MCF 10A (cell line): ENCODE measurements at places on chromosomes 3 and 15.

DNA sequence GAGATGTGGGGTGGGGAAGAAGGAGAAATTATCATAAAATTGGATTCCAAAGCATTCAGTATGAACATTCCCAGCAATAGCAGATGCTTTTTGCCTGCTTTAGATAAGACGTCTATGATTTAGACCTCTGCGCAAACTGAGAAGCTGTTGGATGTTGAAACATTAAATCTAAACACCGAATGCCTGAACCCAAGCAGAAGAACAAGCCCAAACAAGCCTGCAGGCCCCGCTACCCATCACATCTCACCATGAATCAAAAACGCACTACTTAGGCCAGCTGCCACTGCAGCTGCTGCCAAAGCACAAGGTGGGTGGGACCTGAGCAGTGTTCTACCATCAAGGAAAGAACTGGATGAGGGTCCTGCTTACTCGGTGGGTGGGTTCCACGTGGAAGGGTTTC, 24.4 kb upstream of the THBS1 start:
- peak; percentile 73 for DNase-seq

- no peak for DNase-seq
Measured at GRCh38 chr15:77901921-77902750, 175.4 kb downstream of the TBC1D2B start.

GRCh38 chr3:7536921-7537320, 676.0 kb downstream of the GRM7 start:
- DNase-seq, result no peak

- no peak for DNase-seq
Measured at GRCh38 chr15:88917760-88918159, 4.6 kb upstream of the MFGE8 start.

DNA sequence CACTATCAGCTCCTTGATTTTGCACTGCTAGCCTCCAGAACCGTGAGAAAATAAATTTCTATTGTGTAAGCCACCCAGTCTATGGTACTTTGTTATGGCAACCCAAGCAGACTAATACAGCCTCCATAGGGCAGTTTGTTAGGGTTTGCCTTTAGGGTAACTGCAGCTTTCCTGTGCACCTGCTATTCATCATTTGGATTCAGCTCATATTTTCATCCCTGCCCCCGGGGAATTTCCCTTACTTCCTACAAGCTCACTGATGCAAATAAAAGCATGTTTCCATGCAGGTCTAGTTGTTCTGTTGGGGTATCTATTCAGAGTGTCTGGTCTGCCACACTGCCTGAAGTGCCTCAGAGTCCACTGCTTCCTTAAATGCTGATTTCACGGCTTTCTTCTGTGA, 48.6 kb upstream of the ATOSA start:
- no peak for DNase-seq

- DNase-seq, result no peak
Measured at GRCh38 chr3:113409676-113410075, 31.6 kb downstream of the CFAP44 start.

DNA sequence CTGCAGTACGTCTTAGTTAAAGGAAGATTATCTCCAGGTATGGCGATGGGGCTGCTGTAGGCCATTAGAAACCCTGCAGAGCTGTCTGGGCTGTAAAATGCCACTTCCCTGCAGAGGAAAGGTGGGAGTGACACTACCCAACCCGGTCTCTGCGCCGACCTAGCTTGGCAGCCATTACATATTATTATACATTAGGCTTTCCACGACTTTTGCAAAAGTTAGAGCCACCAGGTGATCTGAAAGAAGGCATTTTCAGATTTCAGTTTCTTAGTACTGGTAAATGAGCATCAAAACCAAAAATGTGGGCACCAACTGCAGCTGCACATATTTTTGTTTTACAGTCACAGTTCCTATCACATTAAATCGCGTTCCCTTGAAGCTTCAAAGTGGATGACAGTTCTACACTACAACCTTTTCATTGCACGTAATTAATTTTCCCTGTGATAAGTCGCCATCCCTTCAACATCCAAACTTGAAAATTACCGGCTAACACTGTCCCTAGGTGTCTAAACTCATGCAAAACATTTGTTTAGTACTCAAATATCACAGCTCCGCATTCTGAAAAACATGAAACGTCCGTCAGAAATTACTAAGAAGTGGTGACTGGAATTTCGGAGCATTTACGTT, 81.4 kb upstream of the CHD2 start:
- DNase-seq, result no peak

DNA sequence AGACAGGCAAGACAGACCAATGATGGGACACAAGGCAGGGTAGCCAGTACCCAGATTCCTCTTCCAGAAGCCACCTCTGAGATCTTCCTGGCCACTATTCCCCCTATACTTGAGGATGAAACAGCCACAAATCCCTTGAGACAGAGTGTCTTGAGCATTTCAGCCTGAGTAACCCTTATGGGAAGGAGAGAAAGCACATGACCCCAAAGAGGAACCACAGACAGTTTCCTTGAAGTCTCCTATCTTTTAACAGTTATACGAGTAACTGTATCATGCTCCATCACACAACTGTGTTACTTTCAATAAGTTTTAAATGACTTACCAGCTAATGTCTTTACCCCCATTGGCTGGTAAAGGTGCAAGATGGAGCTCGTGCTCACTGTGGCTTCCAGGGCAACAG, 9.3 kb downstream of the VIPR1 start:
- no peak for DNase-seq

- peak; percentile 28 for DNase-seq
Measured at GRCh38 chr15:100588638-100589242, 13.2 kb downstream of the LINS1 start.

DNA sequence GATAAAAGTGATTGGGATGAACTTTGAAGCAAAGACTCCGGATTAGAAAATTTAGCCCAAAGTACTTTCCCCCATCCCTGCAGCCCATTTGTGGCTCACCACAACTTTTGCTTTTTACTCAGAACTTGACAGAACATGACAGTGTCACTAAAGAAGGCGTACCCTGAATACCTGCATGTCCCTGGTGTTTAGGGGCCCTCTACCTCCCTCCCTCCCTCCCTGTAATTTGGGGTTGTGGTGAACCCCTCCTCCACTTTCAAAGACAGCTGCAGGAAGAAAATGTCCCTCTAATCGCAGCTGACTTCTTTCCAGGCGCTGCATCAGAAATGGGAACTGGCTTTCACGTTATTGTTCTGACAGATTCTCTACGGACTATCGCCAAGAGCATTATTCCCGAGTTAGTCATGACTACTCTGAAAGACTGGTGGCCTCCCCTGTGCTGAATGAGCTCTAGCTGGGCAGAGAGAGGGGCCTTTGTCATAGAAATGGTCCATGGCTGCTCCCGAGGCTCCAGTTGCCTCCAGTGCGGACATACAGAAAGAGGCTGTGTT, 93.2 kb upstream of the ARHGEF3 start:
- DNase-seq, result no peak

DNA sequence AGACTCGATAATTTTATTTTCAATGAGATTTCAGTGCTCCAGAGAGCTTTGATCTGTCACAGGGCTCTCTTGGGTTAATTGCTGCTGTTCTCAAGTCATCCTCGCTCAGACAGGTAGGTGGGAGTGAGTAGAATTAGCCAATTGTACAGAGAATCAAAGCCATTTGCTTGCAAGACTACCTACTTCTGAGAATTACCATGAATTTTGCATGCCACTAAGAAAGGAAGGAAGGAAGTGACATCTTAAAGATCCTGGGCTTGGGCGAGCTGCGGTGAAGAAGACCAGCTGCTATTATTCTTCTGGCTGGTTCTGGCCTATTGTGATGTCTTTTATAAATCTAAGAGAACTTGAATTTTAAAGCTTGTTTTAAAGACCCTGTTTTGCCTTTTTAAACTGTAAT, 154.1 kb upstream of the LPP start:
- DNase-seq, result no peak

DNA sequence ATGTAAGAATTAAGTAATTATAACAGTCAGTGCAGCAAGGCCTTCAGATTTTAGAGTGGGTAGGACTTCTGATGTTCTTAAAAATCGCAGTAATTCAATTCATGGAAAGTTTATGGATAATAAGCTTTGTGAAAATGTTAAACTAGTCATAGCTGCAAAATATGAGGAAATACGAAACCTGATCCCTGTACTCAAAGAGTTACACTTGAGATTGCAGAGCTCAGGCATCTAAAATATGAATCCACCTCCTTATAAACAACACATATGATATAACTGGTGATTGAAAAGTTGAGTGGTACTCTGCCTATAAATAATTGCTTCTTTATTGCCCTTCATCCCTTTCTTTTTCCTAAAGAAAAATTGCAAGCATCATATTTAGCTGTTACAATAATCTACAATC, 473.3 kb downstream of the OTOL1 start:
- peak; percentile 11 for DNase-seq

DNA sequence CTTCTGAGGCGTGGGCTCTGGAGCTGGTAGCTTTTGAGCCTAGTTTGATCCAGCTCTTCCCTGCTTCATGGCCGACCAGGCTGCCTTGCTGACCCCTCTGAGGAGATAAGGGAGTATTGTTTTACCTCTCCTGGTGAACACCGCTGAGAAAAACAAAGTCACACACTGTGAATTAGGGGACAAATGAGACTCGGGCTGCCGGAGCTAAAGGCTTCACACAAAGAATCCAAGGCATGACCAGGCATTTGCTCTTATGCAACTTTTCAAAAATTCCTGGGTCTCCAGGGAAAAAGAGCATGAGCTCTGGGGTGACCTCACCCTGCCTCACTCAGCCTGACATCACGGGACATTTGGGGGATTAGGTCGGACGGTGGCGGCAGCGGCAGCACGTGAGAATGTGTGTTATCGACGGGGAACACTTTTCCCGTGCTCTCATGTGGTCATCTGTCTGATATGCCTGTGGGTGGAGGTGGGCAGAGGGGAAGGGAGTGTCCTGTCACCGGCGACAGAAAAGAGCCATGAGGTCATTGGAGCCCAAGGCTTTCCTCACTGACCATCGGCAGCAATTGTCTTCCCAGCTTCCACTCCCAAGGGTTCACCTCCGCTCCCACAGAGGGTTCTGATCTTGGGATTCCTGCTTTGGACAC, 61.0 kb downstream of the TMEM44 start:
- DNase-seq, result peak; percentile 79

DNA sequence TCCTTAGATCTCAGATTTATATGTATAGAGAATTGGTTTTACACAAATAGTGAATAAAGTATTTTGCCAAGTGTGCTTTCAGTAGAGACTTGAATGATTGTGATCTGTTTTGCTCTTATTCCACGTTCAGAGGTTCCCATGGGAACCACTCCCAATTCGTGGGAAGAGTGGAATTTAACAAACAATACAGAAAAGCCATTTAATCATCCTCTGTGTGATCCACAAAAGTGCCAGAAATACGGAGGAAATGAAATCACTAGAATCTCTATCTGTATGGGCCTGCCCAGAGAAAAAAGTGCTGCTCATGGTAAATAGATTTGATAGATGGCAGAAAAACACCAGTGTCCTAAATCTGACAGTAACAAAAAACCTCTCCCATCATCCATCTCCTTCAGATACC, 56.0 kb downstream of the CNTN4 start:
- DNase-seq, result no peak

- DNase-seq, result no peak
Measured at GRCh38 chr3:51773529-51774056, 5.4 kb downstream of the IQCF6 start.

DNA sequence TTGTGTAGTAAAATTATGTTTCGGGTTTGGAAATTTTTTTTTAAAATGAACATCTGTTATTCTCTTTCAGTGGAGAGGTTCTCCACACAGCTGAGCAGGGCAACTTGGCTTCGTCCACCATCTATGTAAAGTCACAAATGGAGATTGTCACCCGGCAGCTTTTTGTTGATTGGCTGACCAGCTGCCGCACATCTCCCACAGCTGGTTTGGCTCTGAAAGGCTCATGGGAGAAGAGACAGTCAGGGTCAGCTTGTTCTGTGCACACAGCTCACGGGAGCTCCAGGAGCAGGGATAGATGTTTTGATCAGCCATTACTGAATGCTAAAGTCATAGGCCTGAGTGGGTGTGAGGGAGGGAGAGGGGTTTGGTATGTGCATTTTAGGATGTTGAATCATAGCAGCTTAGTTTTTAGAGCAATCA, 12.9 kb upstream of the CCDC80 start:
- DNase-seq, result peak; percentile 33

DNA sequence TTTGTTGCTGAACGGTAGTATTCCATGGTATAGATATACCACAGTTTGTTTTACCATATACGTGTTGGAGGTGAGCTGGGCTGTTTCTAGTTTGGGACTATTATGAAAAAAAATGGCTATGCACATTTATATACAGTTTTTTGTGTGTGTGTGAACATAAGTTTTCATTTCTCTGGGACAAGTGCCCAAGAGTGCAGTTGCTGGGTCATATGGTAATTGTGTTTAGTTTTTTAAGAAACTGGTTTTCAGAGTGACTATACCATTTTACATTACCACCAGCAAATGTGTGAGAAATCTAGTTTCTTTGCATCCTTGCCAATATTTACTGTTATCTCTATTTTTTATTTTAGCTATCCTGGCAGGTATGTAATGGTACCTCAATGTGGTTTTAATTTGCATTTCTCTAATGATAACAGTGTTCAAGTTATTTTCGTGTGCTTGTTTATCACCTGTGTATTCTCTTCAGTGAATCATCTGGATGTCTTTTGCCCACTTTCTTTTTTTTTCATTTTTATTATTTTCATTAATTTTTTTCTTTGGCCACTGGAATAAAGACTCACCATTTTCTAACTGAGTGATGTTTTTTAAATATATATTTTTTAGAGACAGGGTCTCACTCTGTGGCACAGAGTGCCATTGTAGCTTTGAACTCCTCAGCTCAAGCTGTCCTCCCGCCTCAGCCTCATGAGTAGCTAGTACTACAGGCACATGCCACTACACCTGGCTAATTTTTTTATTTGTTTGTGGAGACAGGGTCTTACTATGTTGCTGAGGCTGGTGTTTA, 75.3 kb downstream of the ZNF609 start:
- DNase-seq, result no peak

GRCh38 chr15:80946576-80946975, 43.0 kb downstream of the MESD start:
- DNase-seq, result no peak

DNA sequence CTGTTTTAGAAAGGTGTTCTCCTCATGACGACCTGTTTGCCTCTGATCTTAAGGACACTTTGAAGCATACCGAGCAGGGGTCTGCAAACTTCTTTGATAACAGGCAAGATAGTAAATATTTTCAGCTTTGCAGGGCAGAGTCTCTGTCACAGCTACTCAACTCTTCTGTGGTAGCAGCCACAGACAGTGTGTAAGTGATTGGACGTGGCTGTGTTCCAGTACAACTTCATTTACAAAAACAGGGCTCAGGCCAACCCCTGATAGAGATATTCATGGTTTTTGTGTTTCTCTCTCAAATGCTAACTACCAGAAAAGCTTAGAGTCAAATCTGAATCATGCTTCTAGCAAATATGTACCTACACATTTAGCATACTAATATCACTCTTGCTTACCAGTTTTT, 51.5 kb downstream of the TGFBR2 start:
- DNase-seq, result no peak

- DNase-seq, result no peak
Measured at GRCh38 chr3:63437858-63438257, 159.8 kb downstream of the SYNPR start.

- no peak for DNase-seq
Measured at GRCh38 chr3:81245043-81245442, 516.4 kb downstream of the GBE1 start.

DNA sequence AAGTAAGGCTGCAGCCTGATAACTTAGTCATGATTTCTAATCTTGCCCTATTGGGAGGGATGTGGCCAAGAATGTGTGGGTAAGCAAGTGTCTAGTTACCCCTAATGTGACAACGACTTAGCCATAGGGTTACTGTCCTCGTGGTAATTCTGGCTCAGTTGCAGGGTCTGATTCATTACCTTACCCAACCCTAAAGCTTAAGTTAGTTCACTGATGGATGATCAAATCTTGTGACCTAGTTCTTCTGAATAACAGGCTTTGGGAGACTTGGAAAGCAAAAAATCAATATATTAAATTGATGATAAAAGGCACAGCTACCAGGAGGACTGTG, 1.6 kb upstream of the INTS14 start:
- no peak for DNase-seq
